NCI-H2171 treated with DMSO at 0.1 percent for 48 hours (cell line): ENCODE measurements at places on chromosomes 1 and 21.

- peak; percentile 30 for DNase-seq
Measured at GRCh38 chr1:236502972-236503639, 20.7 kb upstream of the LGALS8 start.

DNA sequence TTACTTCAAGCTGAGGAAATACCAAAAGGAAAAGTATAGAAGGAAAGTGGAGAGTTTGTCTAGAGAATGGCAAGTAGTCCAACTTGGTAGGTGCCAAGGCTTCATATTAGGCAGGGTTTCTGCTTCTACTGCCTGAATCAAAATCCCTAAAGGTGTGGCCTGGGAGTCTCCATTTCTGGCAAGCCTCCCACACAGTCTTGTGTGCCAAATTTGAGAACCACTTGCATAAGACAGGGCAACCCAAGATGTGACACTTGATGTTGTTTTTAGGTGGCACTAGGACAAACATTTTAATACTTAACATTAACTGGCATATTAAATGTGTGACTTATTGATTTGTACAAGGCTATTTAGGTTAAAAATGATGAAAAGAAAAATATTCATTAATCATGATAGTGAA, 60.1 kb downstream of the ATG4C start:
- no peak for DNase-seq

DNA sequence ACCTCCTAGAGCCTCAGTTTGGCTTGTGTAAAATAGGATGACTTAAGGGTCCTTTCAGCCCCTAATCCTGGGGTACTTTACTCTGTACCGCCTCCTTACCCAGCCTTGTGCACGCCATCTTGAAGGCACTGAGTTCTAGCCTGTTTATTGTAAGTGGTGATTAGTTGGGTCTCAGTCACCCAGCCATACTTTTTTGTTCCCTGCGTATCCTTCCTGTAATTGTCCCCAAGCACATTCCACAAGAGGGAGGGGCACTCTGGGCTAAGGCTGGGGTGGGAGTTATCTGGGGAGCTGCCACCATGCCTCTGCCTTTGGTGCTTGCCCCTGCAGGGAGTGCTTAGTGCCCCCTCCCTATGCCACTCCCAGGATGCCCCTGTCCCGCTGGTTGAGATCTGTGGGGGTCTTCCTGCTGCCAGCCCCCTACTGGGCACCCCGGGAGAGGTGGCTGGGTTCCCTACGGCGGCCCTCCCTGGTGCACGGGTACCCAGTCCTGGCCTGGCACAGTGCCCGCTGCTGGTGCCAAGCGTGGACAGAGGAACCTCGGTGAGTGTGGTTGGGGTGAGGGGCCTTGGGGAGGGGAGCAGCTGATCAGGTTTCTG, 856 bp downstream of the FDPS start:
- peak; percentile 32 for DNase-seq

DNA sequence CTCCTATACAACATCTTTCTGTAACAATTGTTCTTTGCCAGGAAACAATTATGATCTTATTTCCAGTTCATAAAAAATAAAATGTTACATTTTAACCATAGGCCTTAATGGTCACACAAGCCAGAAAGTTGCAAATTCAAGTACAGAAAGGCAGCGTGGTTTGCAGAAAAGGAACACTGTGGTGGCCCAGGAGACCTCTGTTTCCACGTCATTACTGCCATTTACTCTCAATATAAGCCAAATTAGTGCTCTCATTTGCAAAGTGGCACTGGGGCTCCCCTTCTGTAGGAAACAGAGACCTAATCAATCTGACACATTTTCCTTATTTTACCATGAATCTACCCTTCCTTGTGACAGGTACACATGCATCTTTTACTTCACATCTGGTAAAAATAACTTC, 79.3 kb upstream of the TLR5 start:
- DNase-seq, result no peak

DNA sequence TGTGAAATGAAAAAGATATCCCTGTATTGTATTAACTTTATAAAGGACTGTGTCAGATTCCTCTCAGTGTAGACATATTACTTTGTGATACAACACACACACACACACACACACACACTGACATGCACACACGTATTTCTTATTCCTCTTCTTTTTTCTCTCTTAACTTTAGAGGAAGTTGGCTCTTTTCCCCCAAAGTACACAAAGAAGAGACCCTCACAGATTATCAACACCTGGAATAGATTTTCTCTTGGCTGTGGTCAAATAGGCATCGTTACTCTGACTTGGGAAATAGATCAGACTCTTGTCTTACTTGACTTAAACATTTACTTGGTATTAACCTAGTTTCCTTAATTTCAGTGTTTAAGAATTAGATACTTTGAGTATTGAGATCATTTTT, 792.8 kb downstream of the ADGRL2 start:
- DNase-seq, result no peak

- DNase-seq, result no peak
Measured at GRCh38 chr1:178877896-178878295, 7.0 kb upstream of the ANGPTL1 start.

- DNase-seq, result no peak
Measured at GRCh38 chr1:178739285-178740045, 14.4 kb downstream of the RALGPS2 start.

- peak; percentile 46 for DNase-seq
Measured at GRCh38 chr1:230459465-230459864, 33.3 kb upstream of the PGBD5 start.
